Activated CD4-positive, alpha-beta memory T cell treated with anti-CD3 and anti-CD28 coated beads for 36 hours (primary cell): ENCODE measurements at places on chromosomes 4 and X. TPM values are rescaled to one million over a fixed set of nuclear protein-coding genes. Genes with fewer than 3 reads are reported as not detected.

Gene CT47B1
- not detected for total RNA-seq

Gene UGT2B10
- total RNA-seq: not detected

Gene PASD1
- not detected for total RNA-seq

Gene NAP1L2
- total RNA-seq: 2.9 TPM

Gene GIMD1
- total RNA-seq: not detected

Gene ENPEP
- not detected for total RNA-seq

Gene IGSF1
- total RNA-seq: not detected

DNA sequence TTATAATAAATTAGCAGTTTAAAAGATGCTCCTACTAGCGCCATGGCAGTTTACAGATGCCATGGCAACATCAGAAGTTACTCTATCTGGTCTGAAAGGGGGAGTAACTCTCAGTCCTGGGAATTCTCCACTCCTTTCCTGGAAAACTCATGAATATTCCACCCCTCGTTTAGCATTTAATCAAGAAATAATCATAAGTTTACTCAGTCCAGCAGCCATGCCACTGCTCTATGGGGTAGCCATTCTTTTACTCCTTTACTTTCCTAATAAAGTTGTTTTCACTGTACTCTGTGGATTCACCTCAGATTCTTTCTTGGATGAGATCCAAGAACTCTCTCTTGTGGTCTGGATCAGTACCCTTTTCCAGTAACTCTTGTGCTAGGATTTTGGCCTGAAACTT lies 52.3 kb downstream of the GUCY1B1 start:
- H3K27me3 ChIP-seq: peaks cover 5% of the 10 kb centered on the region
- DNase-seq: no peak
- no peak overlapping the region for H3K4me3 ChIP-seq
- H3K27ac ChIP-seq: no peak overlapping the region
- no peaks in the 10 kb centered on the region for H3K36me3 ChIP-seq

DNA sequence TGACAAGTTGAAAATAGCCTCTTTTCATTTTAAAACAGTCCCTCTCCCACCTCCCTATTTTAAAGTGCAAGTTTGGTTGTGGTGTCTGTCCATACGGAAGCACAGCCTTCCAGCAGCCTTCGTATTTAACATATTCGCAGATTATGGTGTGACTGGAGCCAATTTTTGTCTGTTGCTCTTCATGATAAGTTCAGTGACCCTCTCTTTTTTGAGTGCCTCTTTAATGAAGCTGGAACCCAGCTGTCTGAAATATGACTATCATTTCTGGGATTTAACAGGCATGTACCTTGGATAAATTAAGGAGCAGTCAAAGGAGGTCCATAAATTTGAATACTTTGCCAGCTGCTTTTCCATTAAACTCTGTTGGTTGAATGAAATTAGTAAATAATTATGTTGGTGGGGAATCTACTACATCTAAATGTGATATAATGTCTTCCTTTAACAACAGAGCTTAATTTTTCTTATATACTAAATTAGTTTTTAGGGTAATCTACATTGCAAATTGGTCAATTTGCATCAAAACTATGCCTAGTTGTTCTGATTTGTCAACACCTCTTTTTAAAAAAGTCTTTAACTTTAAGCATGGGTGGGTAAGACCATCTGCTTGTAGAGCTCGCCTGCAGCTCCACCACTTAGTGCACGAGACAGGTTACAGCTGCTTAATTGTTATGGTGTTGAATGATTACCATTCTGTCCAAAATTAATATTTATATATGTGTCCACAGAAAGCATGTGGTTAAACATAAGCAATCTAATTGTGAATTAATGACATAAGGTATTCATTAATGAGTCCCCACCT lies 216.6 kb downstream of the DCTD start:
- H3K27ac ChIP-seq: no peak overlapping the region
- no peak for DNase-seq
- peaks cover 3% of the 10 kb centered on the region for H3K27me3 ChIP-seq
- H3K4me3 ChIP-seq: no peak overlapping the region

DNA sequence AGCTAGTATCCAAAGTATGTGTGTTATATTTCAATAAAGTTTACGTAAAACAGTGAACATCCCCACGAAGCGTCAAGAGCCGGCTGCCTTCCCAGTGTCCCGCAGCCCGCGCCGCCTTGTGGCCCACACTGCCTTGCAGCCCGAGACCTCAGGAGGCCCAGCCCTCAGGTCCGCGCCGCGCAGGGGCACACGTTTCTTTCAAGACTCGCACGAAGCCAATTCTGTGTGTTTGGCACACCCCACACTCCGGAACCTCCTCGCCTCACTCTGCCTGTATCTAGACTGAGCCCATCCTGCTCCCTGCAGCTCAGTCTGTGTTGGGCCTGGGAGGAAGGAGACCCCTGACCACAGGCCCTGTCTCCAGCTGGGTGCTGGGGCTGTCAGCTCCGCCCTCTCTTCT lies 5.8 kb downstream of the LRPAP1 start:
- no peaks in the 10 kb centered on the region for H3K27me3 ChIP-seq
- peaks cover 27% of the 10 kb centered on the region for H3K4me1 ChIP-seq
- H3K36me3 ChIP-seq: peaks cover 8% of the 10 kb centered on the region
- DNase-seq: no peak
- H3K27ac ChIP-seq: no peak overlapping the region
